ENCODE measurements at places on chromosomes 7 and 10. TPM values are rescaled to one million over a fixed set of nuclear protein-coding genes. Genes with fewer than 3 reads are reported as not detected.

The FEZF1 gene
- not detected for total RNA-seq

DNA sequence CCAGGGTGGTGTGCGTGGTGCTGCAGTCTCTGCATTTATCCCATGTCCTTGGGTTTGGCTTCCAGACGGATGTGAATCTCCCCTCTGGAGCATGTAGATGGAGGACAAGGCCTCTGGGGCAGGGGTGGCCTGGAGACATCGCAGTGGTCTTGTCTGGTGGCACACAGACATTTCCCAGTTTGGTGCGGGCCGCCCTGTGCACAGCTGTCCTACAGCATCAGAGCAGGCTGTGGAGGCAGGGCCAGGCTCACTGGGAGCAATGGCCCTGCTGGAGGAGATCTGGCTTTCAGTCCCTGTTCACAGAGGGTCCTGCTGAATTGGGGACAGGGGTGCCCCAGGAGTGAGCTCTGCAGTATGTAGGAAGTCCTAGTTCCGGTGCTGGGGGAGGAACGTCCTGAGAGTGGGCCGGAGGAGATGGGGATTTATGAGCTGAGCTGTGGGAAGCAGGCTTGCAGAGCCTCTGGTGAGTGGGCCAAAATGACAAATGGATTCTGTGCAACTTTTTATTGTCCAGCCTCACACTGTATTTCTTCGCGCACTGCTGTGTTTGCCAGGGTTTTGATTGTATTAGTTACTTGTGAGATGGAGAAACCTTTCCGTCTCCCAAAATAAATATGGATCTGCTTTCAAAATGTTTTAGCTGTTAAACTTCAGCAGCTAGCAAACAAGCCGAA lies 40.3 kb downstream of the MGMT start:
- DNase-seq, result no peak
- no peaks in the 10 kb centered on the region for H3K27me3 ChIP-seq
- H3K4me1 ChIP-seq, result peaks cover 23% of the 10 kb centered on the region
- H3K36me3 ChIP-seq, result no peaks in the 10 kb centered on the region

The PTPN20 gene
- total RNA-seq, result 0.67 TPM

DNA sequence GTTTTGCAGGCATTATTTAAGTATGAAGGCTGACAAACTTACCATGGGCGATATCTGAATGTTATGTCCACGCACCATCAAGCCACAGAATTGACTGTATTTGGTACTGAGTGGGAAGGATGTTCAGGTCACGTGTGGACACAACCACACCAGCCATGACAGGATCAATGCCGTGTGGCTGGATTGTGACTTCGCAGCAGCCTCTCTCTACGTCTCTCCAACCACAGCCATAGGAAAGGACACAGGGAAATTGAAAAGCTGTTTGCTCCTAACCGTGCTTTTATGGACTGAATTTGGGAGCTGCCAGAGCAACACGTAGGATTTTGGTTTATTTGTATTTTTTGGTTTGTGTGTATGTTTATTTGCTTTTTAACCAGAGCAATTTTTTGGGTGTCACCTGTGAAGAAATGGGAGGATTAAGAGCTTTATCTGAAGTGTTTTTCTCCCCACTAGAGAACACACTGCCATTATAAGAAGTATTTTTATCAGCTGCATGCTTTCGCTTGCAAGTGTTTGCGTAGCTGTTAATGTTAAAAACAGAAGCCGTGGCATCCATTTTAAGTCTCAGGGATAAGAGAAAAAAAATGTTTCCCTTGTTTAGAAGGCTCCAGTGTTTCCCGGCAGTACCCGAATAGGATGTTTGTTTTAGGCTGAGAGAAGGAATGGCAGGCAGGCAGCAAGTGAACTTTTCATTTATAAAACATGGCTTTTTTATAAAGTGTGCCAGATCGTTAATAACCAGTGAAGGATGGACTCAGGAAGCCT lies 401.1 kb upstream of the NFE2L3 start:
- no peak overlapping the region for H3K4me3 ChIP-seq
- H3K27me3 ChIP-seq, result no peaks in the 10 kb centered on the region
- DNase-seq, result no peak
- no peaks in the 10 kb centered on the region for H3K4me1 ChIP-seq

- H3K36me3 ChIP-seq, result no peaks in the 10 kb centered on the region
- peaks cover 20% of the 10 kb centered on the region for H3K27me3 ChIP-seq
- H3K4me3 ChIP-seq, result no peak overlapping the region
- DNase-seq, result no peak
- H3K27ac ChIP-seq, result no peak overlapping the region
Observed at GRCh38 chr7:95304990-95305389, 19.3 kb downstream of the PON1 start.

GRCh38 chr10:118392761-118393160 lies 50.6 kb upstream of the FAM204A start:
- H3K4me1 ChIP-seq, result no peaks in the 10 kb centered on the region
- DNase-seq, result no peak
- peaks cover 21% of the 10 kb centered on the region for H3K27me3 ChIP-seq
- H3K4me3 ChIP-seq, result no peak overlapping the region

DNA sequence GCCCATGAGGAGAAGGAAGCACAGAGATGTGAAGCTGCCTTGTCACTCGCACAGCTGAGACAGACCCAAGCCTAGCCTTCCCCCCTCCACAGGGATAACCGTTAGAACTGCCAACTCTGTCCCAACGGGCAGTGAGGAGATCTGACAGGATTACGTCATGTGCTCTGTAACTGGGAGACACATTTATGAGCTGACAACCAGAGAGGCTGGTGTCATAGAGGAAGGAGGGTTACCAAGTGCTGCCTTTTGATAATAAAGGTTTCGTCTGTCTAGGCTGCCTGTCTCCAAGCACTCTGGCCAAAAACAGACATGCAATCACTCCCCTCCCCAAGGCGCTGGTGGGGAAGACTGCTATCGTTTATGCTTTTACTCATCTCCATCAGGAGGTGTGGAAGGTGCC lies 165.9 kb downstream of the PLXNA4 start:
- no peak overlapping the region for H3K27ac ChIP-seq
- H3K4me3 ChIP-seq, result no peak overlapping the region
- H3K36me3 ChIP-seq, result no peaks in the 10 kb centered on the region
- no peaks in the 10 kb centered on the region for H3K27me3 ChIP-seq
